ENCODE measurements at places on chromosomes 11 and 22.
A peak's percentile ranks its signal among the peaks of the same experiment; 100 is the strongest.

GRCh38 chr11:31997955-31998354, 92.9 kb upstream of the RCN1 start:
- ATAC-seq: no peak

GRCh38 chr22:48960980-48961660, 866.6 kb downstream of the BRD1 start:
- ATAC-seq: peak; percentile 97

GRCh38 chr11:116466191-116466590, 306.6 kb downstream of the BUD13 start:
- no peak for ATAC-seq

DNA sequence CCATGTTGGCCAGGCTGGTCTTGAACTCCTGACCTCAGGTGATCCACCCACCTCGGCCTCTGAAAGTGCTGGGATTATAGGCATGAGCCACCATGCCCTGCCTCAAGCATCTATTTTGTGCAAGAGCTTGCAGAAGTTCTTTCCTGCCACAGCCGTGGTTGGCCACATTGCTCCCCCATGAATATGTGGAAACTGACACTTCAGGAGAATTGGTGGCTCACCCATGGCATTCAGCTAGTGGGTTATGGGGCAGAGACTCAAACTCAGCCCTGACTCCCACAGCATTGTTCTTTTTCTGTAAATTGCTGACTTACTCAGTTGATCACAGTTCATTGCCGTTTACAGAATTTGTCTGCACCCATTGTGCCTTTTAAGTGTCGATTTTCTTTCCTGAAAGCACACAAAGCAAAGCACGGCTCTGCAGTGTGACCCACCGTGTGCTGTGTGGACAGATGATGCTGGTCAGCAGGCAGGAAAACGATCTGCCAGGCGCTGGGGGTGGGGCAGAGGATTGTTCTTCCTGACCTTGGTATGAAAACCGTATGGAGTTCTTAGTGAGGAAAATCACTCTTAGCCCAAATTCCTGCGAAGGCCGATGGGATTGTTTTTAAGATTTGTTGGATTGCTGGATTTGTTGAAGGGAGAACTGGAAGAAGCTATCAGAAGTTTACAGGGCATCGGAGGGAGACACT, 115.6 kb downstream of the PTPRJ start:
- no peak for ATAC-seq

GRCh38 chr11:2725368-2726300, 25.8 kb upstream of the KCNQ1OT1 start:
- no peak for ATAC-seq

GRCh38 chr11:32870676-32871075, 21.9 kb upstream of the QSER1 start:
- ATAC-seq: no peak

- ATAC-seq: no peak
Measured at GRCh38 chr11:26025676-26026075, 306.3 kb upstream of the ANO3 start.

GRCh38 chr22:20436307-20436767, 1.3 kb downstream of the SCARF2 start:
- ATAC-seq: no peak

GRCh38 chr11:101442936-101443521, 140.8 kb downstream of the TRPC6 start:
- no peak for ATAC-seq

DNA sequence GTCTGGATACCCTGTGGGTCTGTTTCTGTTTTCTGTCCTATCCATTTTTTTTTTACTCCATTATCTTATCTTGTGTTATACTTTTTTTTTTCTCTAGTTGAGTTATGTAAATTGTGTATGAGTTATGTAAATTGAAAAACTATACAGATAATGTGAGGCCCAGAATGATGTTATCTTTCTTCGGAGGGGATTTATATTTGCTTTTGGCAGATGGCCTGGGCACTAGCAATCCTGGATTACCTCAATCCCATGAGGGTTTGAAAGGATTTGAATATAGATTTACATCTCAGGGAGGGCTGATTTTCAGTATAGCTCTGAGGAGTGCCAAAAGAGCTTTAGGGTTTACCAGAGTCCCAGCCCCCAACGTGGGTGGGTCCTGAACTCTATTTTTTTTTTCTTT, 71.0 kb downstream of the CSTPP1 start:
- ATAC-seq: no peak

DNA sequence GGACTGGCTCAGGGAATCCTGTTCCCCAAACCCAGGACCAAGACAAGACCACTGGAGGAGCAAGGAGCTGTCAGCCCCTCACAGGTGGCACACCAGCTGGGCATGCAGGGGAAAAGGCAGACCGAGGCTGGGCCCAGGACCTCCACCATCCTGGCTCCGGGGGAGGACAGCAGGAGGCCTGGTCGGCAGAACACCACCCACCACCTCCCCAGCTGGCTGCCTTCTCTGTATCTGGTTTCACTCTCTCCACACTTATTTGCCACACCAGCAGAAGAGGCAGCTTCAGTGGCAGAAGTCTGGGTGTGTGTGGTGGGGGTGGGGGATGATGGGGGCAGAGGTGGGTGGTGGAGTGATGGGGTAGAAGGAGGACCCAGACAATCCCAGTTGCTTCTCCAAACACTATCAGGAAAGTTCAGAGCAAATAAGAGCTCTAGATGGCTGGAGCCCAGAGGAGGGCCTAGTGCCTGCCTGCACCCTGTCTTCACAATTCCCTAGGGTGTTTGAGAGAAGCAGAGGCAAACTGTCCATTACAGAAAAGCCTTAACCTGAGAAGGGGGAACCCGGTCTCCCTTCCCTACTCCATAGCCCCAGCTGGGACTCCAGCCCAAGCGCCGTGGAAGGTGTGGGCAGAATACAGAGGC, 51.9 kb upstream of the CDON start:
- no peak for ATAC-seq

DNA sequence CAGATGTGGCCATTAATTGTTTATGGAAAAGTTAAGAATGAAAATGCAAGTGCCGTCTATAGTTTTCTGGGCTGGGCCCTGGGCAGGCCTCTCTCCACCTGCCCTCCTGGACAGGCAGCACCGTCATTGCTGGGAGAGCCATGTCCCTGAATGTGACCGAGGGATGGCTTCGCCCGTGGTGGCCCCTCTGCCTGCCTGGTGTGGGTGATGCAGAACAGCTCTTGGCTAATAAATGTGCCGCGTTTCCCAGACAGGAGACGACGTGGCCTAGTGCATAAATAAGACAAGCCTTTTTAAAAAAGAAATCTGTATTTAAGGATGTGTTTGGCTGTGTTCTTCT, 407.3 kb downstream of the TBC1D22A start:
- no peak for ATAC-seq

- peak; percentile 79 for ATAC-seq
Measured at GRCh38 chr11:119168471-119169281, at the start of gene NLRX1. Gene NLRX1 (plus strand): TSS chr11:119168725. CDS start chr11:119171404, 2,679 bp downstream.

GRCh38 chr22:47298017-47298785, 535.8 kb downstream of the TBC1D22A start:
- no peak for ATAC-seq

DNA sequence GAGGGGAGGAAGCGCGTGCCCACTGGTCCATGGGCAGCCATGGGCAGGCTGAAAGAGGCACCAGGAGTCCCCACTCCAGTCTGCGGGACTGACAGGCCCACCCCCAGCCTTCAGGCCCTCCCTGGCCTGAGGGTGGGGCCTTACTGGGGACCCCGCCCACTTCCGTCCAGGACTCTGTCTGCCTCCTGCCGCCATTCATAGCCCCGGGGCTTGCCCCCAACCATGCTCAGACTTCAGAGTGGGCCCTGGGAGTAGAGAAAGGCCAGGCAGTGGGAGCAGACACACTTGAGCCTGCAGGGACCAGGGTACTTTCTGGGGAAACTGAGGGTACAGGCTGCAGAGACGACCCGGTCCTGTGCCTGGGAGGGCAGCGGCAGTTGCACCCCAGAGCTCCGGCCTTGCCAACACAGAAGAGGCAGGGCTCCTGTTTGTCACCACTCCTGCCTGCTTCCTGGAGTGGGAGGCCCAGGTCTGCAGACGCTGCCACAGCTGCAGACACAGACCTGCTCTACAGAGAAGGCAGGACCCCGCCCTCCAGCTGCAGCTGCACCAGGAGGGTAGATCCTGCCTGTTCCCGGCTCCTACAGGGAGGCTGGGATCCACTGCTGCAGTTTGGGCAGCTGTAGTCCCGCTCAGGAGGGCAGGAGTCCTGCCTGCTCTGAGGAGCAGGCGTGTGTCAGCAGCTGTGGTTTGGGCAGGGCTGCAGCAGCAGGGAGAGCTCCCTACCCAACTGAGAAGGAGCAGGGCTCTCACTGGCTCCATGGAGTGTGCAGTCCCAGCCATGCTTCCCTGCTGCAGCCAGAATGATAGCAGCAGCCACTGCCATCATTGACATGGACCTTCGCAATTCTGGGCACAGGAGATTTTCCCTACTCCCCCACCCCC, 387.9 kb upstream of the ANO3 start:
- ATAC-seq: no peak

- no peak for ATAC-seq
Measured at GRCh38 chr11:63553759-63554158, 9.4 kb downstream of the PLAAT2 start.

DNA sequence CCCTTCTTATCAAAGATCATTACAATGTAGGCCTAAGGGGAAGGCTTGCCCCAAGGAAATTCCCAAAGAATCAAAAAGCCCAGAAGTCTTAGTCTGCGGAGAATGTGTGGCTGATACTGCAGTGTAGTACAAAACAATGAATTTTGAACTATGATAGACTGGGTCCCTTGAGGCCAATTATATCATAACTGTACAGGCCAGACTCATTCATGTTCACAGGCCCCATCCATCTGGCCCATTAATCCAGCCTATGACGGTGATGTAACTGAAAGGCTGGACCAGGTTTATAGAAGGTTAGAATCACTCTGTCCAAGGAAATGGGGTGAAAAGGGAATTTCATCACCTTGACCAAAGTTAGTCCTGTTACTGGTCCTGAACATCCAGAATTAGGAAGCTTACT, 35.2 kb downstream of the IGLL1 start:
- peak; percentile 82 for ATAC-seq

GRCh38 chr11:74297484-74297883, 14.0 kb downstream of the P4HA3 start:
- no peak for ATAC-seq

GRCh38 chr11:69638941-69639681, 1.8 kb upstream of the CCND1 start:
- peak; percentile 45 for ATAC-seq

- no peak for ATAC-seq
Measured at GRCh38 chr11:114621072-114621471, 25.5 kb upstream of the NXPE4 start.

DNA sequence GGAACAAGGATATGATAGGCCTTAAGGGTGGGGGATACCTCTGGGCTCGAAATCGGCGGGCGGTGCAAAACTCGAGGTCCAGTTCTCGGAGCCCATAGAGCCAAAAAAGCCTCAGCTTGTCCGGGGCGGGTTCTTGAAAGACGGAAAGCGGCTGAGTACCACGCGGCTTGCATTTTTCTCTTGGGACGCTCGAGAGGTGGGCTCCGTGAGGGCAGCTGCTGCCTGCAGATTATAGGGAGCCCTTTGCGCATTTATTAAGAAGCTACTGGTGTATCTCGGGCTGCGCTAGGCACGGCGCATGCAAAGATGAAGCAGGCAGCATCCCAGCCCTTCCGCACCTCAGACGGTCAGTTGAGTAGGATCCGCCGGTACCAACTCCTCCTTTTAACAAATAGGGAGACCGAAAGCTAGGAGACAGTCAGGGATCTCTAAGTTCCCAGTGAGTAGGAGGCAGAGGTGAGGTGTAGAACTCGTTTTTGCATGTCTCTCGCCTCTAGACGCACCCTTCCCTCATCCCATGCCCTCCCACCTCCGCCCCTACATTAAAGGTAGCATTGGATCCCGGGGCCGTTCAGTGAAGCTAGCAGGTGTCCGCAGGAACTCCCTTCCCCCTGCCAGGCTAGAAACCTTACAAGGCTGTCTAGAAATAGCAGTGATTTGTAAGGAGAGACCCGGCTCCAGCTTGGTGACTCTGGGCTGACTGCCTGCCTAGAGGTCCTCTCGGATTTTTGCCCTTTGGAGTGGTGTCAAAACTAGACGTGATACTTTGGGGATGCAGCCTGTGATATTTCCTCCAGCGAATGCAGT, 768 bp downstream of the LDHA start:
- no peak for ATAC-seq

- no peak for ATAC-seq
Measured at GRCh38 chr11:10680956-10681487, 12.5 kb downstream of the IRAG1 start.

DNA sequence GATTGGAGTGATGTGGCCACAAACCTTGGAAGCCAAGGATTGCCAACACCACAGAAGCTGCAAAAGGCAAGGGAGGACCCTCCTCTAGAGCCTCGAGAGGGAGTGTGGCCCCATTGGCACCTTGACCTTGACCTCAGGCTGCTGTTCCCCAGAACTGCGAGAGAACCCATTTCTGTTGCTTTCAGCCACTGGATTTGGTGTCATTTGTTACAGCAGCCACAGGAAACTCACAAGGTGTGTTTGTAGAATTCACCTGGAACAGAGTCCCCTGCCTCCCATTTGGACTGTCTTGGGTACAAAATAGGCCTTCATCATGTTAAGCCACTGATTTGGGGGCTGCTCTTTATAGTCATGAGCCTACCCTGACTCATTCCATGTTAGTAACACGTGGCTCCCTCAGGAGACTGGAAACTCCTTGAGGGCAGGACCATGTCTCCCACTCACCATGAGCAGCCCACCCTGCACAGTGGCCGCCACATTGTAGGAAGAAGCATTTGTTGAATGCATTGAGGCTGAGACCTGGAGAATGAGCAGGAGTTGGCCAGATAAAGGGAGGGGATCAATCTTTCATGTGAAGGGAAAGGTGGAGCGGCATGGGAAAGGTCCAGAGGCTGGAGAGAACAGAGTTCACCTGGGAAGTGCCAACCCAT, 8.3 kb downstream of the C11orf86 start:
- no peak for ATAC-seq

DNA sequence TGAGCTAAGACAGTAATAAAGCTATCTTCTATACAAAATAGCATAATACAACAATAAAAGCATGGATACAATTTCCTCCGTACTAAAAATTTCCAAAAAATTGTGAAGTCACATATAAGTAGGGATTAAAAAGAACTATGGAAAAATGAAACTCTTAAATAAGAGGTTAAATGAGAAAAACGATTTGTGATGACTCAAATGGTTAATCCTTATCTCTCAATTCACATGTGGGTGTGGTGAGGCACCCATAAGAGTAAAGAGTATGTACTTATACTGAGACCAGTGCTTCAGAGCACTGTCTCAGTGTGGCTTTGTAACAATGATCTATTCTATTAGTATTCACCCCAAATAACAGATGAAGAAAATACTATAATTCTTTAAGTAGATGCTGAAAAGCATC, 25.0 kb upstream of the CCDC34 start:
- ATAC-seq: no peak

DNA sequence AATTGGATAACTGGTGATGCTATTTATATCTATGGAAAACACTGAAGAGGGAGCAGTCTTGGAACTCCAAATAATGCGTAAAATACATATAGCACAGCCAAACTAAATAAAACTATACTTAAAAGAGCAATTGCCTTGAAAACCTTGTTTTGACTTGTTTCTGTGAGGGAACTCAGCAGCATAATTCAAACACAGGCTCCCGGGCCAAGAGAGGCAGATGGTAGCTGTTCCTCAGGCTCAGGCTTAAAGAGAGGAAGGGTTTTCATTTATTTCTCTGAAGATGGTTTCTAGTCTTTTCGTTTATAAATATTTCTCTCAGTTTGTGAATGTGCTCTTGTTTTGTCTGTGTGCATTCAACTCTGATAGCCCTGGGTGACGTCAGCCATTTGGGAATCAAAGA, 82.4 kb downstream of the FANCF start:
- ATAC-seq: no peak
